H54 (cell line): ENCODE measurements at places on chromosomes 5 and 9.

DNA sequence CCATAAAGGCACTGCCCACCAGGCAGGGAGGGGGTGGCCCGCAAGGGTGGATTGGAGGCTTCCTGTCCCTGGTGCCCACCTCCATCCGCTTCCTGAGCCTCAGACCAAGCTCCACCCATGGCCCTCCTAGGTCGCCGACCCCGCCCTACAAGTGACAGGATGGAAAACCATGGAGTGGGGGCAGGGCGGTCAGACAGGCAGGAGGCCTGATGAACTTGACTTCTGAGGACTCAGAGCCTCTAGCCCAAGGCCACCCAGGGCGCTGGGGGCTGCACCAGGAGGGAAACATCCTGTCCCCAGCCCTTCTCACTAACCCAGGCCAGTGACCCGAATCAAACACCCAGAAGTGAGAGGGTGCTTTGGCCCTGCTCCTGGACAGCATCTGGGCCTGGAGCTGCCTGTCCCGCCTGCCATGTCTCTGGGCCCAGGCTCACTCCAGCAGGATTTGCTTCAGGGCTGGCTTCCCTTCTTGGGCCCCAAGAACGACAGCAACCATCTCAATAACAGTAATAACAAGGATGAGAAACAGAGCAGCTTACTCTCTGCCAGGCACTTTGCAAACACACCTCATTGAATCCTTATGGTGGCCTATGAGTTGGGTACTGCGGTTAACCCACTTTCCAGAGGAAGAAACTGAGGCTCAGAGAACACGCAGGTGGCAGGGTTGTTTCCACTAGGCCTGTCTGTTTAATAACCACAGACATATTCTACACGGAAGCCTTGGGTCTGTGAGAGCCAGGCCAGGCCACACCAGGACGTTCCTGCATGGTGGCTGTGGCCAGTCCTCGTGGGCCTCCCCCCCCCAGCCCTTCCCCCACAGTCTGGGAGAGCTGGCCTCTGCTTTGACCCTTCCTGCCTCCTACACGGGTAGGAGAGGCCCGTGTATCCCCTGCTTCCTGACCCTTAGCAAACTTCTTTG lies 4.4 kb upstream of the ST6GALNAC6 start:
- DNase-seq: no peak

DNA sequence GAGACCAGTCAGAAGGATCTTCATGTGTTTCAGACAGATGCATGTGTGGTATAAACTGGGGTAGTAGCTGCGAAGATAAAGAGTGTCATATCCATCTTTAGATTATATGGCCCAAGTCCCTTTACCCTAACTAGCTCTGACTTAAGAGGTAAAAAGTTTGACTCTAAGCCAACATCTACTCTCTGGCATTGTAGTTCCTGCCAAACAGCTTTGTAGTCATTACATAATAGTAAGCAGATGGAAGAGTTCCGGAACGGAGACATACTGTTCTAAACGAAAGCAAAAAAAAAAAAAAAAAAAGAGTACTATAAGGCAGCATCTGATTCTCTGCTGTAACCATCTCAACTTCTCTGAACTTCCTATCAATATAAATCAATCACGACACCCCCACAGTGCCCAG lies 48.8 kb downstream of the CEMIP2 start:
- DNase-seq: no peak

DNA sequence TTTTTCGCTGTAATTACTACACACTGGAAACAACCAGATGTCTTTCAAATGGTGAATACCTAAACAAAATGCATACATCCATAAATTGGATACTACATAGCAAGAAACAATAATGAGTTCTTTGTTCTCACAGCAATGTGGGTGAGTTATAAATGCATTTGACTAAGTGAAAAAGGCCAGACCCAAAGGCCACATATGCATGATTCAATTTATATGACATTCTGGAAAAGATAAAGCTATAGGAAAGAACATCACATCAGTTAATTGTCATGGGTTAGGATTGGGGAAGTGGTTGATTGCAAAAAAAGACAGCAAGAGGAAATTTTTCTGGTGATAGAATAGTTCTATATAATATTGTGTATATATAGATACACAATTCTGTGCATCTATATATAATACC lies 198.9 kb downstream of the CYLC2 start:
- no peak for DNase-seq

DNA sequence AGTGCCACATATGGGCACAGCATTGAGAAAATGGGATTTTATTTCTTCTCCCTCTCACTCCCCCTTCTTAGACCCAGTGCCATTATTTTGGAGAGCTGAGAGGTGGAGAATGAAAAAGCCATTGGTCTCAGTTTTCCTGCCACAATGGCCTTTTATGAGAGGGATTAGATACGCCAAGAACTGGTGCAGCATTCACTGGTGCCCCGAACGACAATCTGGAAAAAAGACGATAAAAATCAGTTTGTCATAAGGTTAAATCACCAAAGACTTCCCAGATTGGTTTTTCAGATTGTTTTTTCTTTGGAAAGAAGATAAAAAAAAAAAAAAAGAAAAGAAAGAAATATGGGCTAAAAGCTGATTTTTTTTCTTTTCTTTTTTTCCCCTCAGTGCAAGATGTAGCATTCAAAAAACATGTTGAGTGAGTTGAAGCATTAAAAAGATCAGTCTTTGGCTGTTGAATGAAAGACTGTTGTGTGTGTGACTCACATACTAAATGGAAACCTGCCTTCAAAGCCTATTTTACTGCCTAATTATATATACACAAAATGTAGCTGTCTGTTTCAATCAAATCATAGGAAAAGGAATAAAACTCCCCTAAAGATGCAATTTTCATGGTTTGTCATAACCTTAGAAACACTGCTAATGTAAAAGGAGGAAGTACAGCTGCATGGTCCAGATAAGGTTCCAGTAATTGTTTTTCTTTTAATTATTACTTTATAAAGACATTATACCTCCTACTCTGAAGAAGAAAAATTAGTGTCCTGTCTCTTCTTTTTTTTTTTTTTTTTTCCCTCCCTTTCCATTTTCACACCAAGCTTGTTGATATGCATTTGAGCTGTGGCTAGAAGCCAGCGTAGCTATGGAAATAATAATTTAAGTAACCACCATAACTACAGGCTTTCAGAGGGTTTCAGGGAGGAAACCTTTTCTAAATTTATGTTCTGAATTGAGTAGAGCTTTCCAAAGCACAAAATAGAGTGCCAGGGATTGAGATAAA lies 27.2 kb upstream of the ZNF608 start:
- DNase-seq: no peak

DNA sequence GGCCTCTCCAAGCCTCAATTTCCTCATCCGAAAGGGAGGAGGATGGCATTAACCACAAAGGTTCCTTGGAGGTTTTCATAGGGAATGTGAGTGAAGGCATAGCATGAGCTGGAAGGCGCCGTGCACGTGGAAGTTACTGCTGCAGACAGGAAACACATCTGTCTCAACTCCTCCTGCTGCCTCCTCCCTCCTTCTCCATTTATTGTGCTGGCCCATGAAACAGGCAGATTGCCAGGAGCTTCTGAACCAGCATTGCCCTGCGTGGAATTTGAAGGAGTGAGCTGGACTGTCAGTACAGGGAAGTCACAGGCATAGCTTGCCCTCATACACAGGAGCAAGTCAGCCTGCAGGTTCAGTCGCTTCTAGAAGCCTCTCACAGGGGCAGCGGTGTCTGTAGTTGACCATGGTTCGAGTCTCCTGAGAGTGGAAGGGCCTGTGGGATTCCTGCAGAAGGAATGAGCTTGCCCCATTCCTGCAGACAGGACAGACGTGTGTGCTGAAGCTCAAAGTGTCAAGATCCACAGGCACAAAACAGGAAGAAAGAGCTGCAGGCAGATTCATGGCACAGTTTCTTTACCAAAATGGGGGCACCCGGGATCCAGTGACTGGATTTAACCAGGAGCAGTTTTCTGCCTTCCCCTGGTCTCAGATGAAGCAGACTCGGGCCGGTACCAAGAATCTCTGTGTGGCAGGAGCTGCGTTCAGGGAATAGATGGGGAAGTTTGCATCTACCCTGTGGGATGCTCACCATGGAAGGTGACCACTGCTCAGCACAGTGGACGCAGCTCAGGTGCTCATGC lies 48.7 kb upstream of the CTSL start:
- DNase-seq: no peak

- DNase-seq: no peak
Measured at GRCh38 chr5:119537704-119538103, 85.4 kb downstream of the HSD17B4 start.

GRCh38 chr9:14788846-14789245 lies 66.3 kb upstream of the CER1 start:
- DNase-seq: no peak

DNA sequence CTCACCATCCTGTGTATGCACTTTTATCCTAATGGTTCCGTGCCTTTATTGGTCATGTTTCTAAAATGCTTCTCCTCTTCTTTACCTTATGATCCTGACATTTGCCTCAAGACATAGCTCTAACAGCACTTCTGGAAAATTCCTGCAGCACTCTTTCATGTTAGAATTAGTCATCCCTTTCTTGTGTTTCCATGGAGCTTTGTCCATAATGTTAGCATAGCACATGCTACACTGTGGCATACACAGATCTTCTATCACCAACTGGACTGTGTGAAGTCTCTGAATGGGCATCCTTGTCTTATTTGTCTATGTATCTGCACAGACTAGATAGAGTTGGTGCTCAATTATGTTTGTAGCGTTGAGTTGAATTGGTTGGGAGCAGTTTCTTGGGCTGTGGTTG lies 2.0 kb downstream of the SCGB3A2 start:
- no peak for DNase-seq

DNA sequence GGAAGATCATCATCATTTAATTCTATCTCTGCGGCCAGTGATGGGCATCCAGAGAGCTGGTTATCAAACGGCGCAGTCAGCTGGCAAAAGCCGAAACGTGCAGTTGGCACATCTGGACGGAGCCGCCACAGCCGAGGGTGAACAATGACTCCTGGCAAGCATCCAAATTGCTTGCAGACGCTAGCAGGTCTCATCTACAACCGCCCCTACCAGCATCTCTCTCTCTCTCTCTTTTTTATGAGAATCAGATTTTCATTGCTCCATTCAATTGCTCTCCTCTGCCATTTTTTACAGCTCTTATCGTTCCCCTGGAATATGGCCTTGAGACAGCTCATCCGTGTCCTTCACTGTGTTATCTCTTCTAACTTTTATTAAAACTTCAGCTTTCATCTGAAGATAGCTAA lies 165.2 kb downstream of the MAPKAP1 start:
- DNase-seq: no peak
